ENCODE measurements at places on chromosomes 4 and X. TPM values are rescaled to one million over a fixed set of nuclear protein-coding genes. Genes with fewer than 3 reads are reported as not detected.

The EDA gene
- total RNA-seq, result 2.8 TPM

The SLC16A2 gene
- total RNA-seq, result 0.19 TPM

The SYP gene
- 0.73 TPM for total RNA-seq

The SORCS2 gene
- total RNA-seq, result not detected

The DMP1 gene
- not detected for total RNA-seq

The CCSER1 gene
- total RNA-seq, result 1.7 TPM

The SLC35A2 gene
- total RNA-seq, result 15.8 TPM

The FRMD7 gene
- not detected for total RNA-seq

The F9 gene
- not detected for total RNA-seq

The PRR32 gene
- not detected for total RNA-seq

The PITX2 gene
- not detected for total RNA-seq

The TEX11 gene
- not detected for total RNA-seq

The ZNF732 gene
- not detected for total RNA-seq

The SORBS2 gene
- total RNA-seq, result not detected

The NUDT11 gene
- 0.80 TPM for total RNA-seq

The AGTR2 gene
- not detected for total RNA-seq

GRCh38 chr4:180710628-180711337 is 1532.4 kb upstream of the TENM3 start:
- DNase-seq, result no peak

DNA sequence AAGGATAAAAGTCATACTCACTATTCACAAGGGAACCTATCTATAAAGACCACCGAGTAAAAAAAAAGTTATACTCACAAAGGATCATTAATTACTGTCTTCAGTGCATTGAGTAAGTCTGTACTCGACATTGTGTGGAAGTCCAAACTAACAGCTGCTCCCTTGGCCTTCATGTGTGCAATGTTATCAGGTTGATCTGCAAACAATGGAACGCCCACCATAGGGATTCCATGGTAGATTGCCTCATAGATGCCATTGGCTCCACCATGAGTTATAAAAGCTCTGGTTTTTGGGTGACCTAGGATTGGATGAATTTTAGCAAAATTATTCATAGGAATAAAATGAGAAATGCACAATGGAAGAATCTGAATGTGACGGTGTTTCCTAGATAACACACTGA is 10.6 kb downstream of the UGT2B4 start:
- no peak for DNase-seq

GRCh38 chrX:45479835-45480422 is 279.3 kb upstream of the DIPK2B start:
- DNase-seq, result no peak

GRCh38 chr4:80266253-80266901 is at the start of gene FGF5:
TSS of gene FGF5 (plus strand) at chr4:80266664. CDS start at chr4:80266825, 161 bp downstream.
- DNase-seq, result no peak

- DNase-seq, result no peak
Observed at GRCh38 chr4:159401791-159402380, 299.0 kb downstream of the RAPGEF2 start.

GRCh38 chrX:6885909-6886308 is 261.6 kb upstream of the STS start:
- no peak for DNase-seq

- DNase-seq, result no peak
Observed at GRCh38 chr4:118810991-118811764, 24.7 kb downstream of the SEC24D start.

- DNase-seq, result no peak
Observed at GRCh38 chr4:139933541-139933940, 220.4 kb downstream of the MAML3 start.

DNA sequence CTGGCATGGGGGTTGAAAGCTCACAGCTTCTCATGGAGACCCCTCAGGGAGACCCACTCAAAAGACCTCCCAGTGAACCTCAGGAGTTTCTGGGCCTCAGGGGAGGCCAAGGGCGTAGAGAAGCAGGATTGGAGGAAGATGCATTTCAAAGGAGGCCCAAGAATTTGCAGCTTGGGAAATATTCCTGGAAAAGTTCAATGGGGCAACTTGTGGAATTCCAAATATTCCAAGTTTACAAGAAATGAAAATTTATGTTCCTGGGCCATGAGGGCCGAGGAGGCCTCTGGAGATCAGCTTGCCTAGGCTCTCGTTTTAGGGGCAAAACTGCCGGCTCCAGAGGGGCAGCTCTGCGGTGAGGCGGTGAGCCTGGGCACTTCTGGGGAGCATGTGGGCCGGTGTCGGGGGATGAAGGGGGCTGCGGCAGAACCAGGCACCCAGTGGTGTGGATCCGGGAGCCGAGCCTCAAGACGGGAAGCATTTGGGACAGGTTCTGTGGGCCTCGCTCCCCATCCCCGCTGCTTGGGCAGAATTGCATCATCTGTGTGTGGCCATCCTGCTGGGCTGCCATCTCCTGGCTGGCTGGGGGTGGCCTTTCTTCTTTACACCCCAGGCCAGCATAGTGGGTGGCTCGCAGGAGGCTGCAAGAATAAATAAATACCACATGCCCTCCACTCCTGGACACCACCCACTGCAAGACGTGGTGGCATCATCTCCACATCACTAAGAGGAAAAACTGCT is 54.6 kb upstream of the GPR78 start:
- DNase-seq, result no peak

GRCh38 chrX:96563646-96564045 is 121.0 kb upstream of the DIAPH2 start:
- DNase-seq, result no peak

GRCh38 chrX:40434947-40435346 is 145.8 kb upstream of the ATP6AP2 start:
- DNase-seq, result no peak

- DNase-seq, result no peak
Observed at GRCh38 chr4:163500586-163500985, 6.1 kb downstream of the TMA16 start.

- no peak for DNase-seq
Observed at GRCh38 chrX:54754854-54755253, 43.2 kb downstream of the ITIH6 start.

- DNase-seq, result no peak
Observed at GRCh38 chr4:125313989-125314667, 627 bp upstream of the FAT4 start.

- no peak for DNase-seq
Observed at GRCh38 chr4:88104902-88105610, 53.4 kb downstream of the ABCG2 start.

- DNase-seq, result no peak
Observed at GRCh38 chr4:40685300-40685699, 55.6 kb upstream of the RBM47 start.

DNA sequence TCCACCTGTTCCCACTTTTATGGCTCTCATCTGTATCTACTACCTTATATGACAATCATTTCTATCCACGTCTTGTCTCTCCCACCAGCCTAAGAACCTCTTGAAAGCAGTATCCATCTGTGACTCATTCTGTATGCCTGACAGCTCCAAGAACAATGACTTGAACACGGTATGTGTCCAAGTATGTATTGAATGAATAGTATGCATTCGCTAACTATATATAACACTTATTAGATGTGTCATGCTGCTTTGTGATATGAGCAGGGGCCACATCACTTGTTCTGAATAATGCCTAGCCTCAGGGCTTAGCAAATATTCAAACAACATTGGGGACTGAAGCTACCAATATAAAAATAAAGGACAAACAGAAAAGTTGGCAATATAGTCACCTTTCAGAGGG is 4.9 kb downstream of the OPHN1 start:
- no peak for DNase-seq

GRCh38 chr4:99165978-99166377 is 21.9 kb upstream of the ADH4 start:
- no peak for DNase-seq

- DNase-seq, result no peak
Observed at GRCh38 chr4:8202108-8203051, 3.3 kb downstream of the SH3TC1 start.

- no peak for DNase-seq
Observed at GRCh38 chr4:178778496-178778895, 1336.3 kb upstream of the AGA start.

DNA sequence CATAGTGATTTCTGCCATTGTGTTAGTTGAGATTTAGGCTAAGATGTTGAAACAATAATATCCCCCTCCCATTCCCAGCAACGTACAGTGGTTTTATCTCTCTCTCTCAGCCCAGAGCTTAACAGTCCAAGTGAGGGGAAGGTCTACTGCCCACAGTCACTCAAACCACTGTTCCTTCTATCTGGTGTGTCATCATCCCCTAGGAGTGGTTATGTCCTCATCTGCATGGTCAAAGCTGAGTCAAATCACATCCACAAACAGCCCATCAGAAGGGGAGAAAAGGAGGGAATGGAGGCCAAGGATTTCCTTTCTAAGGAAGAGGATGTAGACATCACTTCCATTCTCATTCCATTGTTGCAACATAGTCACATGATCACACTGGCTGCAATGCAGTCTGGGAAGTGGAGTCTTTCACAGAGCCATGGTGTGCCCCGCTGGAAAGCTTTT is 42.8 kb upstream of the CHRNA9 start:
- no peak for DNase-seq

DNA sequence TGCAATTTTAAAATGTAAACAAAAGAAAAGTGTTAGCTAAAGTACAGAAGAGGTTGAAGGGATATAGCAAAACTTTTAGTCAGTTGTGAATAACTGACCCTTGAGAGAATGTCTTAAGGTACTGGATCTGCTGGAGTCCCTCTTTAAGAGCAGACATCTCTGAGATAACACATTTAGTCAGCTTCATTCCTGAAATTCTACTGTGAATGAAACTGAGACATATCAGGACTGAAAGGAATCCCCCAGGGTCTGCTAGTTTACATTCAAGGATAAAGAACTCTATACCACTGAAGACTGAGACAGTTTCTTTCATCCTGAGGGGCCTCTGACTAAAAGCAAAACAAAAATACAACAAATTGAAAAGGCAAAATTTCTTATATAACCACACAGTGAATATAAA is 54.4 kb downstream of the PGRMC1 start:
- DNase-seq, result no peak

DNA sequence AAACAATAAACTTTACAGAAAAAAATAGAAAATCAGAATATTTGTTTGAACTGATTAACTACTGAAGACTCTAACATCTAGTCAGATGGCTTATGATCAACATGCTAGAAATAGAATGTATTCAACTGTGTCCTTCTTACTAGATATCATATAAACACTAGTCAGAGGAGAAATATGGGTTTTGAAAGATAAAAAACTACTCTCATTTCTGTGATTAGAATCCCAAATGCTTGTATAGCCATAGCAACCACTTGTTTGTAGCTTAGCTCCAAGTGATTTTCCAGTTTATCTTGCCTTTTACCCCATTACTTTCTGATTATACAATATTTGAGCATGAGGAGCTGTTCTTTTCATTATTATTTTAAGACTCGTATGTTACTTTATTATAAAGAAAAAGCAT is 31.2 kb downstream of the USP38 start:
- no peak for DNase-seq
